ENCODE measurements at places on chromosomes 12 and 14.
A peak's percentile ranks its signal among the peaks of the same experiment; 100 is the strongest.

DNA sequence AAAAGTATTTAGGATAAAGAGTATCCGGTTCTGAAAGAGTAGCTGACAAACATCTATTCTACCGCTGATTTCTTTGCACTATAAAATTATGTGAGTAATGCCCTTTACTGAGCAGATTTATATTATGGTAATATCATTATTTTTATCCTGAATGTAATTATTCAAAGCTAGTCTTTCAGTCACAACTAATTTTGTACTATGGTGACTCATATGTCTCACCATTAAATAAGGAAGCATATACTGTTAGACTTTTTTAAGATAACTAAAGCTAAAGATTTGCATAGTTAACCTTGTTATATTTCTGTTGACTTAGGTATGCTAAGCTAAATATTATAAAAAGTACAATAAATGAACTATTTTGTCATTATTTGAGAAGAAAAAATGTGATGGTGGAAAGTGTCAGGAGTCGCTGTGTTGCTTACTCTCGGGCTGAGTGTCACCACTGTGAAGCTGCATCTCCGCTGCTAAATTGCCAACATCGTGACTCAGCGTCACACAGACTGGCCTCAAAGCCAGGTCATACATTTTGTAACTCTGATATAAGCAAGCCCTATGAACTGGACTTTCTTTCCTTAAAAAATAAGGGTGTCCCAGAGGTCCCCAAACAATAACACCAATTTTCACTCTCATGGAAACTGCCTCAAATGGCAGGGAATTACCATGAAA lies 69.1 kb upstream of the SSTR1 start:
- peaks cover 13% of the 10 kb centered on the region for H3K4me1 ChIP-seq
- H3K27me3 ChIP-seq = no peaks in the 10 kb centered on the region
- DNase-seq = no peak
- H3K27ac ChIP-seq = no peak overlapping the region
- H3K4me3 ChIP-seq = no peak overlapping the region

DNA sequence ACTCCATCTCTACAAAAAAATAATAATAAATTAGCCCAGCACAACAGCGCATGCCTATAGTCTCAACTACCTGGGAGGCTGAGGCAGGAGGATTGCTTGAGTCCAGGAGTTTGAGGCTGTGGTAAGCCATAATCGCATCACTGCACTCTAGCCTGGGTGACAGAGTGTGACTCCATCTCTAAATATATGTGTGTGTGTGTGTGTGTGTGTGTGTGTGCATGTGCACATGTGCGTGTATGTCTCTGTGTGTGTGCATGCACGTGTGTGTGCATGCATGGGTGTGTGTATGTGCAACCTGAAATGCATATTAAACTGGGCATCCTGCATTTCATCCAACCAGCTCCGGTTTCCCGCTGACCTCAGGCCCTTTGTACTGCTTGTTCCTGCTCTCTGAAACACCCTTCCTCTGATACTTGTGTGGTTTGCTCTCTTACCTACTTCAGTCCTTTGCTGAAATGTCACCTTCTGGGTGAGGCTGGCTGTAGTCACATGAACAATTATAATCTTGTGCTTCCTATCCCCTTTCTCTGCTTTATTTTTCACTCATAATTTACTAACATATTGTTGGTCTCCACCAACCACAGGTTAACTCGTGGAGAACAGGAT lies 46.9 kb downstream of the PHLDA1 start:
- H3K27me3 ChIP-seq = no peaks in the 10 kb centered on the region
- no peak for DNase-seq
- H3K36me3 ChIP-seq = no peaks in the 10 kb centered on the region
- no peak overlapping the region for H3K27ac ChIP-seq
- H3K4me1 ChIP-seq = peaks cover 10% of the 10 kb centered on the region

DNA sequence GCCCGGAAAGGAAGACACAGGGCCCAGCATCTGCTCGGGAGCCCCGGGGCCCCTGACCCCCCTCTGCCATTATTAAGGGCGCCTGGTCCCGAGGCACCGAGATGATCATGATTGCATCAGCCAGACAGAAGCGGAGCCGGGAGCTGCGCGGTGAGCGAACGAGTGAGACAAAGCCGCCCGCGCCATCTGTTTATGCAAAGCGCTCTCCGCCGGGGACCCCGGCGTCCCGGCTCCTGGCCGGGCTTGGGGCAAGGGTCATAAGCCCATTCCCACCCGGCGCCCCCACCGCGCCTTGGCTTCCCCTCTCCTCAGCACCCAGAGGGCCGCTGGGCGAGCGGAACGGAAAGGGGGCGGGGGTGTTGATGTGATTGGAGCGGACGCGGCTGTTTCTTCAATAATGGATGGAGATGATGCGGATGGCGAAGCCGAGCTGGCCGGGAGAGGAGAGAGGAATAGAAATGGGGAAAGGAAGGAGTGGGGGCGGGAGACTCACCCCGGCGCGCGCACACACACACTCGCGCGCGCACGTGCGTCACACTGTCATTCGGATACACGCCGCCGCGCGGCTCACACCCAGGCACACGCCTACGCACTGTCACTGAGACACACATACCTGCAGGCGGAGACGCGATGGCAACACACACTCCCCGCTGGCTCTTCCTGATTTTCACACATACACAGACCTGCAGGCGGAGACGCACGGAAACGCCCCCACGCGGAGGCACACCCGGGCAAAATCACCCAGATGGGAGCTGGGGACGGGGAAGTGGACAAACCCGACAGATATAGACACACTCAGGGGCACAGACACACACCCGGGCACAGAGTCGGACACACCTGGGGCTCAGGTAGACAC lies 10.7 kb downstream of the STAC3 start:
- peaks cover 53% of the 10 kb centered on the region for H3K27me3 ChIP-seq
- H3K36me3 ChIP-seq = no peaks in the 10 kb centered on the region
- peak; percentile 69 for DNase-seq
- no peak overlapping the region for H3K27ac ChIP-seq
- peaks cover 8% of the 10 kb centered on the region for H3K4me1 ChIP-seq

GRCh38 chr12:26874501-26875296 lies 41.7 kb upstream of the ITPR2 start:
- peaks cover 18% of the 10 kb centered on the region for H3K4me1 ChIP-seq
- no peaks in the 10 kb centered on the region for H3K27me3 ChIP-seq
- no peaks in the 10 kb centered on the region for H3K36me3 ChIP-seq
- H3K27ac ChIP-seq = no peak overlapping the region
- no peak for DNase-seq
- no peak overlapping the region for H3K4me3 ChIP-seq

GRCh38 chr12:83335748-83336147 lies 649.0 kb downstream of the TMTC2 start:
- no peaks in the 10 kb centered on the region for H3K4me1 ChIP-seq
- no peak overlapping the region for H3K27ac ChIP-seq
- no peak overlapping the region for H3K4me3 ChIP-seq
- no peak for DNase-seq

- H3K4me3 ChIP-seq = no peak overlapping the region
- no peaks in the 10 kb centered on the region for H3K36me3 ChIP-seq
- H3K27ac ChIP-seq = no peak overlapping the region
- H3K4me1 ChIP-seq = peaks cover 5% of the 10 kb centered on the region
- no peaks in the 10 kb centered on the region for H3K27me3 ChIP-seq
These were observed 54.7 kb upstream of the EIF5 start for GRCh38 chr14:103279142-103280025.

GRCh38 chr12:106063826-106064720 lies 74.7 kb downstream of the NUAK1 start:
- H3K4me3 ChIP-seq = no peak overlapping the region
- no peak for DNase-seq
- no peaks in the 10 kb centered on the region for H3K4me1 ChIP-seq
- no peak overlapping the region for H3K27ac ChIP-seq
- H3K27me3 ChIP-seq = no peaks in the 10 kb centered on the region

DNA sequence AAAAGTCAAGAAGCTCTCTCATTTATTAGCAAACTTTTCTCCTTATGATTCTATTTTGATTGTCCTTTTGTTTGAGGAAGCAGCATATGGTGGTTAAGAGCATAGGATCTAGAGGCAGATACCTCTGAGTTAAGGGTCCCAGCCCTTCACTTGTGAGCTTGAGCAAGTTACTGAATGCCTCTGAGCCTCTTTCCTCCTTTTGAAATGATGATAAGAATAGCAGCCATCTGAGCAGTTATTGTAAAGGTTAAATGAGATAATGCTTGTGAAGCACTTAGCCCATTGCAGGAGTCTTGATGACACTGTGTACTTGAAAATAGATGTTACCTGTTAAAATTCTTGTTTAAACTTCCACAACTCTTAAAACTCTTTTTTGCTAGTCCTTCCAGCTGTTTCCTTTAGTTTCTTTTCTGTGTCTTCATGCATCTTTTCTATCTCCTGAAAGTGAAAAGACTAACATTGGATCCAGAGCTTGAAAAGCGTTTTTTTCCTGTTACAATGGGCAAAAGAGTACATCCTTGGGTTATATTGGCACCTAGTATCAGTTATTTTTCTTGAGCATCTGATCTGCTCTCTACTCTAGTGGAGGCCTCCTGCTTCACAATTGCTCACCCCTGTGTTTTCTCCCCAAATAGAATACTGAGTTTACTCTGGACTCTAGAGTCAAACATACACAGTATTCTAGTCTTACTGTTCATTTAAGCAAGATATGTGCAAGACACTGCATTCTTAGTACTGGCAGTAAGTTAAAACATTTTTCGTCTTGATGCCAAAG lies 3.1 kb downstream of the HIF1A start:
- H3K4me1 ChIP-seq = peaks cover 5% of the 10 kb centered on the region
- H3K27ac ChIP-seq = no peak overlapping the region
- peak overlapping the region; percentile 8 for H3K4me3 ChIP-seq
- no peak for DNase-seq
- H3K27me3 ChIP-seq = no peaks in the 10 kb centered on the region

GRCh38 chr12:13062669-13063068 lies 18.5 kb downstream of the FAM234B start:
- H3K27me3 ChIP-seq = no peaks in the 10 kb centered on the region
- no peaks in the 10 kb centered on the region for H3K36me3 ChIP-seq
- H3K4me1 ChIP-seq = no peaks in the 10 kb centered on the region
- DNase-seq = no peak
- no peak overlapping the region for H3K4me3 ChIP-seq

DNA sequence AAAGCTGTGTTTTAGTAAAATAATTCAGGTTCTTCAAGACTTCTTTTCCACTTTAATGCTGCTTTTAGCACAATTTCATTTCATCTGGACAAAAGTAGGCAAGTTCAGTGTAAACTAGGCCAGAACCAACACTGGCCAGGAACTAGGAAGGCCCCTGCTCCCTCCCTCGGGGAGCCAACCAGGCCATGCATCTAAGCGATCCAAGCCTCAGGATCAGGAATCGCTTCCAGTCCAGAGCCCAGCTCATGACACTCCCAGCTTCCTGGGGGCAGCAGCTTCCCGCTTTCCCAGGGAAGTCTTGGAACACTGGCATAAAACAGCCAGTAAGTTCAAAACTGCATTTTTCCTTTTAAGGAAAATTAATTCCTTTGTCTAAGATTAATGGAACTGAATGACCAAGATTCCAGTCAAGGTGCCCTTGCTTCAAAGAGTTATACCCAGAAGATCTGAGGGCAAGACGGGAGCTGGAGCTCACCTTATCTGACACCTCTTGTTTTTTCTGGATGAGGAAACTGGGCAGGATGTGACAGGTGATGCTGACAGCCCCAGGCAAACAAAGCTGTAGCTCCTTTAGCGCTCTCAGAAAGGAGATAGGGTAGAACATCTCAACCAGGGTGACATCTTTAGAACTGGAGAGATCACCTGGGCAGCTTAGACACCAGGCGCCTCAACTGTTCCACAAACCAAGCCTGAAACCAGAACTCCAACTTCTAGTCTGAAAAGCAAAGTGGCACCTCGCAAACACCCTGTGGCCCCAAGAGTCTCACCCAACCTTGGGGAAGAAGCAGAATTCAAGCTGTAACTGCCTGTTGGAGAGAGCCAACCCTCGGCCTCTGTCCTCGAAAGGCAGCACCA lies 61.4 kb upstream of the PNMA1 start:
- no peaks in the 10 kb centered on the region for H3K27me3 ChIP-seq
- no peak overlapping the region for H3K4me3 ChIP-seq
- peaks cover 8% of the 10 kb centered on the region for H3K4me1 ChIP-seq
- DNase-seq = no peak
- peak overlapping the region; percentile 56 for H3K27ac ChIP-seq

DNA sequence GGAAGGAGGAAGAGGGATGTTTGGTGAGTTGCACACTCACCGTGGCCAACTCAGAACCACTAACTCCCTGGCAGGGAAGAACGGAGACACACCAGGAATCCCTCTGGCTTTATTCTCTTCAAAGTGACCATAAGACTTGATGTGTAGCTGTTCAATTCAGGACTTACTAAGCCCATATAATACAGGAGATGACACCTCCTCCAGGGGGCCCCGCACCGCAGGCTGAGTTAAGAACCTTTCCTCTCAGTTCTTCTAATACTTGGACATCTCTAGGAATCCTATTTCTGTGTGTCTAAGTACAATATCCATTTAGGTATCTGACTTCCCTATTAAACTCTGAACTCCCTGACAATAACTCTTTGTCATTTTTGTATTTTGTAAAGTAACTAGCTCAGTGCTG lies 49.5 kb downstream of the DCAF4 start:
- H3K27ac ChIP-seq = no peak overlapping the region
- H3K4me3 ChIP-seq = no peak overlapping the region
- DNase-seq = no peak

GRCh38 chr12:25384038-25384892 lies 133.5 kb upstream of the KRAS start:
- no peaks in the 10 kb centered on the region for H3K27me3 ChIP-seq
- H3K4me3 ChIP-seq = no peak overlapping the region
- H3K27ac ChIP-seq = peak overlapping the region; percentile 99
- DNase-seq = peak; percentile 42

DNA sequence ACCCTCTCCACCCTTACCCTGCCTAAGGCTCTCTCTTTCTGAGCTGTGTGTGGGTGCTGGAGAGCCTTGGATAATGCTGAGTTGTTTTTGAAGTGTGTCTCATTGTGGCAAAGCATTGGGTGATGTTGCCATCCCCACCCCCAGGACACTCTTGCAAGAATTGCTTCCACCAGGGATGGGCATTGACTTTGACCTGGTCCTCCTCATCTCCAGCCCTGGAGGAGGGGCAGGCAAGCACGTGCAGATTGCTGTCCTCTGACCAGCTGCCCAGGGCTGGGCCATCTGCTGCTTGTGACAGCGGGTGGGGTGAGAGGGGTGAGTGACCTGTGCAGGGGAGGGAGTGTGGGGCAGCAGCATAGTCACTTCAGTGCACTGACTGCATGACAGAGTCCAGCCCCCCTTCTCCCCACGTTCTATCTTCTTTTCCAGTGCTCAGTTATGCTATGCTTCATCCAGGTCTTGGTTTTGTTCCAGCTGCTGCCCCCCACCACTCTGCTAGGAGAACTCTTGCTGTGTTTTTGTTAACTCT lies 26.2 kb downstream of the SUSD6 start:
- H3K4me1 ChIP-seq = peaks cover 36% of the 10 kb centered on the region
- peak overlapping the region; percentile 11 for H3K27ac ChIP-seq
- no peak overlapping the region for H3K4me3 ChIP-seq
- no peaks in the 10 kb centered on the region for H3K27me3 ChIP-seq
- H3K36me3 ChIP-seq = peaks cover 2% of the 10 kb centered on the region
- peak; percentile 48 for DNase-seq

DNA sequence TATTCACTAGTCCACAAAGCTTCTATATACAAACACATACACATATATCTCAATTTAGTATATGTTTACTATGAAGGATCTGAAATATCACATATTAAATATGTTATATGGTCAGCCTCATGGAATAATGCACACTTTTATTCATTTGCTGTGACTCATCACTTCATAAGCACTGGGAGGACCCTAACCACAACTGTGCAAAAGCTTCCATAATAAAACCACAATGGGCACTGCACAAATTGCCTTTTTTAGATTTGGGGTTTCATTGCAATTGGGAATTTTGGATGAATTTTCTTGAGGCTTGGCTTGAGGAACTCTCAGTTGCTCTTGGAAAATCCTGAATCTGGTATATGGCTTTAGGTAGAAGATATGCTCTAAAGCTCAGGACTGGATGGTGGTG lies 399.4 kb downstream of the C12orf75 start:
- DNase-seq = no peak
- no peaks in the 10 kb centered on the region for H3K27me3 ChIP-seq
- H3K4me3 ChIP-seq = no peak overlapping the region
